ENCODE measurements at places on chromosomes 1 and 21.
A peak's percentile ranks its signal among the peaks of the same experiment; 100 is the strongest.

DNA sequence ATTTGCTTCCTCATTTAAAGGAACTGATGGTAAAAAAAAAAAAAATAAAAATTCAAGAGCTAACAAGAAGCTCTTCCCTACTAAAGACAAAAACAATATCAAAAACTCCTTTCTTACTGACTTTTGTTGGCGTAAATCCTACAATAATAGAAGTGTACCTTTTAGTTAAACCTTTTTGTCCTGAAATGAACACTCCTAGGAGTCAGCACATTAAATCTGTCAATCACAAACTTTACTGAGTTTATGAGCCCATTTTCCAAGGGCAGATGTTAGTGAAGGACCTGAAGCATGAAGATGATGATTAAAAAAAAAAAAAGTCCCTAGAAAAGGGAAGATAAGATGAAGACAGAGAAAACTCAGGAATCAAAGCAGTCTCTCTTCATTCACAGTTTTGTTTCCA, 22.6 kb upstream of the DDX59 start:
- DNase-seq, result no peak

GRCh38 chr1:244214009-244214967, 163.2 kb downstream of the ZBTB18 start:
- DNase-seq, result no peak

- no peak for DNase-seq
These were observed 65.1 kb upstream of the ID3 start for GRCh38 chr1:23624440-23624839.

- DNase-seq, result no peak
These were observed 48.3 kb downstream of the CD46 start for GRCh38 chr1:207799989-207800648.

DNA sequence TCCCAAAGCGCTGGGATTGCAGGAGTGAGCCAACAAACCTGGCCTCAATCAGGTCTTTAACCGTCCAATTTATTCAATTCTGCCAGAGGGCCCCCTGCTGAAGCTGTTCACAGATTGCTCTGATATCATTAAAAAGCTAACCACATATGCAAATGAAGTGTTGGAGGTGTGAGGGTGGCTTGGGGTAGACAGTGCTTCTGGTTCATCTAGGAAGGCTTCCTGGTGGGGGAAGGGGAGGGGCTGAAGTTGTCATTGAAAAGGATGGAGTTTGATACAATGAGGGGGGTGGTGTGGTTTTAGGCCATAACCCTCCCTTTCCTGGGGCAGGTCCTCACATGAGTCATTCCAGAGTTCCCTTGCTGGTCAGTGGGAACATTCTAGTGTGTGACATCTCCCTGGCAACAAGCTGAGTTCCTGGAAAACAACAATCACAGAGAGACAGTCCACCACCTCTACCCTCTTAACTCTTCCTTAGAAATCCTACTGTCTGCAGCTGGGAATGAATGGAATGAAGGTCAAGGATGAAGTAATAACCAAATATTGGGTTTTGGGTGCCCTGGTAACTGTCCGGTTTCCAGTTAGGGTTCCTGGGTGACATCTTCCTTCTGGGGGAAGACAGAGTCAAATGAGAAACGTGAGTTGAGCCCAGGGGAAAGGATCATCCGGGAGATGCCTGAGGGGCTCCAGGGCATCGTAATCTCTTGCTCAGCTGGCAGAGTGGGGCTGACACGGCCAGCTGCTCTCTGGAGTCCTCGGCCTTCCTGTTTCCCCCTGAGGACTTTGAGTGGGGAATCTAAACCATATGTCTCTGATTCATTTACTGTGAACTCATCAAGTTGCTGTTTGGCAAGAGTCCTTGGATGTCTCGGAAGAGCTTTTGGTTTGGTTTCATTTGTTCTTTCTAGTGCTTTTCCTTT, 32.2 kb downstream of the BATF3 start:
- DNase-seq, result no peak

- DNase-seq, result no peak
These were observed 1430.0 kb upstream of the PRMT6 start for GRCh38 chr1:105626276-105626987.

- no peak for DNase-seq
These were observed 134.0 kb downstream of the CLEC20A start for GRCh38 chr1:178362747-178363146.

DNA sequence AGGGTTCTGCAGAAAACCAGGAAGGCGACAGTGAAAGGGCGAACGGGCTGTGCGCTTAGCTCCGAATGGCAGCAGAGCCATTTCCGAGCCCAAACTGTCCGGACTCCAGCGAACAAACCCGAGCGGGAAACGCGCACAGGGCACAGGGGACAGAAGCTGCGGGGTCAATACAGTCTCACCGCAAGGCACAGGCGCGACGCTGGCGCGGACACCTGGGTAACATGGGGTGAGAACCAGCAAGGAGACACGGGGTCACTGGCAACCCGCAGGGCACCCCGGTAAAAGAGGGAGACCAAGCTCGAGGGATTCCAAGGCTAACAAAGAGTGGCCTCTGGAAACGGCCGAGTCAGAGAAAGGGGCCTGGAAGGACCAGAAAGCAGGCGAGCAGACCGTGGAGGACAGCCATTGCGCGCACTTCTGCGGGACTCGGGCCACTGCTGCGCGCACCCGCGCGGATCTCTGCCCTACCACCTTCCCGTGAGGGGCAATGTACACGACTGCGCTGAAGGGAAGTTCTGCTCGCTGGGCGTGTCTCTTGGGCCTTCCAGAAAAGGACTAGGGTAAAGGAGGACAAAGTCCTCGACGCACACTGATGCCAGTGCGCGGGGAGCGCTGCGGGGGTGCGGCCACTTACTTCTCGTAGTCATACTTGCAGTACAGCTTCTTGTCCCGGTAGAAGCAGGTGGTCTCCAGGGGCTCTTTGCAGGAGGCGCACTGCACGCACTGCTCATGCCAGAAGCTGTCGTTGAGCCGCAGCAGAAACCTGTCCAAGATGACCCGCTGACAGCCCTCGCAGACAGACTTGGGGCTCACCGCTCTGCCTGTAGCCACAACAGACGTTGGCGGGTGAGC, 3.8 kb downstream of the LMX1A start:
- peak; percentile 52 for DNase-seq

DNA sequence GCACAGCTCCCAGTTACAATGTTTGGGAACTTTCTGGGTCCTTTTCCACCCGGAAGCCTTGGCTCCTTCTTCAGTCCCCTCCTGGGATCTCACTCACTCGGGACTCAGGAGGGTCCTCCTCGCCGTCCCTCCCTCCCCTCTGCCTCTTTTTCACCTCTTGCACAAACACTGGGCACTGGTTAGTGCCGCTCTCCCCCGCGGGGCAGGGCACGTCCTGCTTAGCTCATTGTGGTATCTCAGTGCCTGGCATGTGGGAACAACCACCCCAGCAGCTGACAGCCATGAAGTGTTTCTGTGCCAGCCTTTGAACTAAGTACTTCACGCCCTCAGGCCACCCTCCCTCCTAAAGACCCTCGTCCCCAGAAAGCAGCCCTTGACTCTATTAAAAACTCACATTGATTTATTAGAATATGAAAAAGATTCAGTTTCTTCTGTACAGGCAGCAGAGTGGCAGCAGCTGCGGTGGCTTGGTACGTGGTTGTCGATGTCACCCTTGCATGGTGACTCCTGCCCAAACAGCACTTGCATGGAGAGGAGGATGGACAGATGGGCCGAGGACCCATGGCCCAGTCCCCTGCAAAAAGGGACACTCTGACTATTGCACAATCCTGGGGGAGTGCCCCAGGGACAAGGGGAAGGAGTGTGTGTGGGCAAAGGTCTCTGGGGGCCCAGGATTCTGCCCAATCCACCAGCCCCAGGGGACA, 56.3 kb downstream of the SLC9A1 start:
- no peak for DNase-seq

DNA sequence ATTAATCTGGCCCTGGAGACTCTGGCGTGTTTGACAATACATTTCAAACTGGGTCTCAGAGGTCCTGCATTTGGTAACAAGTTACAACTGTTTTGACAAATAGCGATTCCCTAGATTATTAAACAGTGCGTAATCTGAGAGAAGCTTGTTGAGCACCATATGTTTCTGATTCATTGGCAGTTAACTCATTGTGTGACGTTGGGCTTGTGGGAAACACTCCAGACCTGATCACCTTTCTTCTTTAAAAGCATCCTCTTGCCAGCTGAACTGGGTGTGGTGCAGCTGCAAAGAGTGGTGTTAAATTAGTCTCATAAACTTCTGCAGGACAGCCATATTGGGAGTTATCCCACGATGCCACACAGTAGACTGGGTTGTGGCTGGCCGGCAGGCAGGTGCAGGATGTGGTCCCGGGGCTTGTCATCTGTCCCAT, 82.7 kb downstream of the CDC7 start:
- DNase-seq, result no peak

All from nephron progenitor cell (in vitro differentiated cells).